ENCODE measurements at places on chromosomes 7 and 10. TPM values are rescaled to one million over a fixed set of nuclear protein-coding genes. Genes with fewer than 3 reads are reported as not detected.

DNA sequence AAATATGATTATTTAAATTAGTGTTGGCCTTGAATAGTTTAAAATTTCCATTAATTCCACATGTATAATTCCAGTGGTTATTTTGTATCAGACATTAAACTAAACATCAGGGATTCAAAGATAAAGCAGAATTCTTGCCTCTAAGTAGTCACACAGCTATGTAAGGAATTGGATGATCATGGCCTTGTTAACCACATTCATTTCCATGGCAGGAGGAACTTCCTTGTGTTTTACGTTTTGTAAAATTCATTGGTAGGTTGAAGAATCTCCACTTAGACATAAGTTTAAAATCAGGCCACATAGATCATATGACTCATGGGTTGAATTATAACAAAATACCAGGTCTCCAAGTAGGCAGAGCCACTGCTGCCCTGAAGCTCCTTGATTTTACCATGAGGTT lies 289.7 kb downstream of the PLXDC2 start:
- no peak for DNase-seq

GRCh38 chr7:126210707-126211106 lies 1042.0 kb downstream of the GRM8 start:
- no peak for DNase-seq

C10orf90 gene
- total RNA-seq: not detected

CALHM3 gene
- total RNA-seq: not detected

DNA sequence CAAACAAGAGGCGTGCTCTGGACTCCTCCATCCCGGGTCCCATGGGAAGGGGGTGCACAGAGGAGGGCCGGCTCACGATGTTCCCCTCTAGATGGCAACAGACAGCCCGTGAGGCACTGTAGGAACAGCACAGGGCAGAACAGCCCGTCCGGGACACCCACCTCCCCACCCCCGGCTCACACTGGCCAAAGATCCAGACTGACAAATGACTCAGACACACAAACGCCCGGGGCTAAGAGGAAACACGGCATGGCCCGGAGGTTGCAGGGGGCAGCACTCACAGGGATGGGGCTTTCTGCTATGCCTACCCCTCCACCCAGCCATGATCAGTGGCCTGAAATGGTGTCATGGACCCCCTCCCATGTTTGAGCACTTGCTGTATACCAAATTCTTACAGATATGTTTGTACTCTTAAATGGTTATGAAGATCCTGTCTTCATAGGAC lies 4.9 kb upstream of the ELN start:
- no peak for DNase-seq

DNA sequence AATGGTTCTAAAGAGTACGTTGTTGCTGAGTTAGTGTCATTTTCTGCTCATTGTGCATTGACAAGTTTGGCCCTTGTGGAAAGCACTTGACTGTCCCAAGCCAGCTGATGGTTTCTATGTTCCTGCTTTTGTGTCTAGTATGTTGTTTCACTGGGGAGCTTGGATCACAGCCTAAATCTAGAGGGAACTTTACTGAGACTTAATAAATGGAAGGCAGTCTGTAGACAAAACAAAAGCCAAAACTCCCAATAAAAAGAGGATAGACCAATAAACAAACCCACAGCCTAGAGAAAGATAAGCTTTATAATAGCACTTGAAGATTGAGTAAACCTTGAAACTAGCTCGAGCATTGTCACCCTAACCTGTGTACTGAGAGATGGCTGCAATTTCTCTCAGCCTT lies 196.8 kb downstream of the ADRA2A start:
- no peak for DNase-seq

WDFY4 gene
- not detected for total RNA-seq

DNA sequence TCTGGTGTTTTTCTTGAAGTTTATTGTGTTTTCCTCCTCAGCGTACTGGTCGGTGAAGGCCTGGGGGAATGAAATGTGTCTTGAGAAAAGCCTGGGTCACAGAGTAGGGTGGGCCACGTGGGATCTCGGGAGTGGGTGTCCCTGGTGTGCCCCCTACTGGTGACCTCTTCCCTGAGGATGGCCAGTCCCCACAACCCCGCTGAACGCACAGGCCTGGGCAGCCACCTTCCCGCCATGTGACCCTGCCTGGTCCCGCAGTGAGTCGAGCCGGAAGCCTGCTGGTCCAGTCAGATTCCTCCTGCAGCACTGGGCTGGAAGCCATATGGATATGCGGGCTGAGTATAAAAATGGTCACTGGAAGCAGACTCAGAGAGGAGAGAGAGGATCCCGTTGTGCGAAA lies 52.9 kb upstream of the GNA12 start:
- no peak for DNase-seq

GRCh38 chr7:134420424-134421125 lies 38.3 kb downstream of the AKR1B1 start:
- no peak for DNase-seq

DNA sequence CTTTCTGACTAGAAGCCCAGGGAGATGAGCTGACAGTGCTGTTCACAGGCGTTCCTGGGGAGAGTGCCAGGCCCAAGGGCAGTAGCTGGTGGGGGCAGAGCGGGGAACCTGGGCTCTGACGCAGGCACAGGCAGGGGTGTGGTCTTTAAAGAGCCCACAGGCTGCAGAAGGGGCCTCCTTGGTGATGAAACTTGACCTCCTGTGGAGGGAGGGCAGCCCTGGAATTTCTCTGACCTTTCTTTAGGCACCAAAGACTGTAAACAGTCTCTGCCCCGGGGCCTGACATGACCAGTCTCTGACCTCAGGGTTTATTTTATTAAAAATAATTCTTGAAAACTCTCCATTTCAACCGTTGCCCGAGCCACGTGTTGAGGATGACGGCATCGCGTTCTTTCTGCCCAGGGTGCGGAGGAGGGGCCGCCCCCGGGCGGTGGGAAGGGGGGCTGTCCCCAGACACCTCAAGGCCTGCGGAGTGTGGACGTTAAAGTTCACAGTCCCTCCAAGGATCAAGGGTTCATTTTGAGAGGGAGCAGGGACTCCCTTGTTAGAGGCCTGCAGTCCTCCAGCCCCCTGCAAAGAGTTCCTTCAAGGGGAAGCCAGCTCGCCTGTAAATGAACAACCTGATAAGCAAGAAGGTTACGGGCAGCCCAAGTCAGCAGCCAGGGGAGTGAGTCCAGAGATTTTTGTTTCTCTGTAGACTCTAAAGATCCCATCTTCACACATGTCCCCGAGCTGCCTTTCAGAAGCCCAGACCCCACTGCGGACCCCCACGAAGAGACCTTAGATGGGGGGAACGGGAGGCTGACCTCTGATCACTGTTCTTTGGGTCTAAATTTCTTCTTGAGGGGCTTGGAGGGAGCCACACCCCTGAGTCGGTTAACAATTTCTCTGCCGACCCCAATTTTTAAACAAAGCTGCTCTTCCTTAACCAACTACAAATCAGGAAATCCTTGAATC lies 128.9 kb downstream of the VIPR2 start:
- DNase-seq: no peak

- DNase-seq: no peak
These were observed 98.7 kb downstream of the CALCR start for GRCh38 chr7:93475811-93476210.

DNA sequence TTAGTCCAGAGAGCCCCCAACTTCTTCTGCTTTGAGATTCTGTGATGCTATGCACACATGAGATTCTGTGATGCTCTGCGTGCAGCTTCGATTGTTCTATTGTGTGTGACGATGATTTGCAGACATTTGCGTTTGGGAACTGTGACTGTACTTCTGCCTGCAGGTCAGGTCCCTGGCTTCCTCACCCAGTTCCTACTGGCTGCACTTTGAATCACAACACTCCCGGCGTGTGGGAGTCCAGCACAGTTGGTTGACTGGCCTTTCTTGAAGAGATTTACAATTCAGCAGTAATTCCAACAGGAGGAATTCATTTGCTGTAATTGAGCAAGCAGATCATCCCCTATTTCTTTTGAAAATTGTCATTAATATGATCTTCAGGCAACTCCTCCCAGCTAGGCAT lies 252.2 kb upstream of the YAE1 start:
- no peak for DNase-seq

FRMPD2 gene
- not detected for total RNA-seq

FOXP2 gene
- total RNA-seq: not detected

TMEM236 gene
- total RNA-seq: 0.07 TPM
